T-helper 17 cell (primary cell): ENCODE measurements at places on chromosomes 6 and 20.

DNA sequence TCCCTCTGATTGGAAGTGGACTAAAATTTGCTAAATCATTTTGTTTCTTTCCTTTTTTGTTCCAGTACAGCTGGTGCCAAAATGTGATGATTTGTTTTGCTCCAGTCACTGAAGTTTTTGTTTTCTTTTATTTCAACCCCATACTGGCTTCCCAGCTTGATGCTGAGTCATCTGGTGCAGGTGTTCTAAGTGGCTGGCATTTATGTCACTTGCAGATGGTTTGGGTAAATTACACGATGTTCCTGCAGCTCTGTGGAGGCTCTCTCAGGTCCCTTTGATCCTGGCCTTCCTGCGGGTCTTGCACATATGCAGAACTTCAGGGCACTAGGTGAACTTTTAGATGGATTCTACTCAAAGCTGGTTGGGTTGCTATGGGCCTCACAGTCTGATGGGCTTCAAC lies 577.7 kb downstream of the HAO1 start:
- DNase-seq = no peak

- no peak for DNase-seq
These were observed 271.0 kb downstream of the PACRG start for GRCh38 chr6:162998777-162999176.

DNA sequence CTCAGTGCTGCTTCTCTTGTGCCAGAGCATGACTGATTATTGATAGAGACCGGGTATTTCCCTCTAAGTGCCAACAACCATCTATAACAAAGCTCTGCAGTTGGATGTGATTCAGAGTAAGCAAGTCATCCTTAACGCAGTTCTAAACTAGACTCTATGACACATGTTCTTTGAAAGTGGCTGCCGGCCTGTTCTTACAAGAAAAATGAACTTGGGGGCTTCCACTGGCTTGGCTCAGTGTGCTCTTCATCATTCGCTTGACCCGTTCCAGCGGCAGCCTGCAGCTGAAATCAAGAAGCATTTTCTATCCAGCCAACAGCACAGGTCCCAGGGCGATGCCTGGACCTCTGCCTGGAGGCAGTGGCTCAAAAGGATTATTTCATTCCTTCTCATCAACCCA lies 29.8 kb downstream of the GFOD1 start:
- DNase-seq = no peak

DNA sequence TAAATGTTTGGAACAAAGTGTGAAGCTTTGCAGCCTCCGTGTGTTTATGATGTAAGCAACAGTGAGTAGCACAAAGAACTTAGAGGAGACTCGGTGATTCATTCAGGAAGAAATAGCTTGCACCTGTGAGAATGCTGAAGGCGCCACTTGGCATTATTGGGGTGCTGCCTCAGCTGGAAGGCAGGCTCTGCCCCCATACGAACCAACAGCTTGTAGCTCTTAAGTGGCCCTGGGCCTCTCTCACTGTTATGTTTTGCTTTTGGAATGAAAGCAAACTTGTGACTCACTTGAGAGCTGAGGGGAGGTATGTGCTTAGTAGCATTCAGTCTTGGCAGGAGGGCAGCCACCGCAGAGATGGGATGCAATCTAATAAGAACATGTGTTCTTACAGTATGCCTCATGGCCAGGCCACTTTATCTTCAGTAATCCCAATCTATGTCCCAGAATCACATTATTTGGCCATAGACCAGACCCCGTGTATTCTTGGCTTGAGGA lies 310.7 kb downstream of the EYA4 start:
- no peak for DNase-seq

DNA sequence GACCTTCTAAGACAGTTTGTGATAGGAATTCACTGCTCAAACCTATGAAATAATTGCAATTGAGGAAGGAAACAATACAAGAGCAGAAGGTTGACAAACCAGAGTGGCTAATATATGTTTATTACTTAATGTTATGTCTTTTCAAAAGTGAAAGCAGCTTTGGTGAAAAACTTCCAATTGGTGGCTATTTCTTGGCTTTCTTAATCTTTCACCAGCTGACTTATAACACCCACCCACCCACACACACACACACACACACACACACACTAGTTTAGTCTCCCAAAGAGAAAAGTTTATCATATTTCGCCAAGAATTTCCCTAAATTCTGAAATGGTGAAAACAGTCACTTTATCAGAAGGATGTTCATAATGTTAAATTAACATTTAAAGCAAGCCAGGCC lies 583.5 kb downstream of the EYS start:
- DNase-seq = no peak

- DNase-seq = no peak
These were observed 9.6 kb upstream of the TRIM31 start for GRCh38 chr6:30122515-30122914.

DNA sequence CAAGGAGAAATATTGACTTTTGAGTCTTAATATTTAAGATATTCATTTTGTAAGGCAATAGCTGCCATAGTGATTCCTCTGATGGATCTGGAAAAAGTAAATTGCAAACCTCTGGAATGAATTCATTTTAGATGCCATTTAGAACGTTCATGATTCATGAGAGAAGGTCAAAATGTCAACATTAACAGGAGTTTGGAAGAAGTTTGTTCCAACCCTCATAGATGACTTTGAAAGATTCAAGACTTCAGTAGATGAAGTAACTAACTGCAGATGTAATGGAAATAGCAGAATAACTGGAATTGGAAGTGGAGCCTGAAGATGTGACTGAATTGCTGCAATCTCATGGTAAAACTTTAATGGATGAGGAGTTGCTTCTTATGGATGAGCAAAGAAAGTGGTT lies 100.9 kb upstream of the CCN2 start:
- no peak for DNase-seq

DNA sequence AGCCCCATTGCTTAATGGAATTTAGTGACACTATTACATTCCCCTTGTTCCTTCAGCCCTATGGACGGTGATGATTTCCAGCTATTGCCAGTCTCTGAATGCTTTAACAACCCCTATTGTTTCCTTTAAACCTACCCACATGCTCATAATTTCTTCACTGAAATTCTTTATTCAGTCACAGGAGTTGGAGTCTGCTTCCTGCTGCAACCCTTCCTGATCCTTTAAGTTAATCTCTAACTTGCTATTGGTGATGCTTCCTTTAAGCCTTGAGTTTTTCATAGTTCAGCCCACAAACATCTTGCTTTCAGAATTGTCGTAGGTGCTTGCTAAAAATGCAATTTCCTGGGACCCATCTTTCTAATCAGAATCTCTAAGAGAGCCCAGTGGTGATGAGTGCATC lies 66.3 kb upstream of the TNFAIP3 start:
- no peak for DNase-seq

- no peak for DNase-seq
These were observed 2.7 kb upstream of the C6orf62 start for GRCh38 chr6:24721461-24722215.

DNA sequence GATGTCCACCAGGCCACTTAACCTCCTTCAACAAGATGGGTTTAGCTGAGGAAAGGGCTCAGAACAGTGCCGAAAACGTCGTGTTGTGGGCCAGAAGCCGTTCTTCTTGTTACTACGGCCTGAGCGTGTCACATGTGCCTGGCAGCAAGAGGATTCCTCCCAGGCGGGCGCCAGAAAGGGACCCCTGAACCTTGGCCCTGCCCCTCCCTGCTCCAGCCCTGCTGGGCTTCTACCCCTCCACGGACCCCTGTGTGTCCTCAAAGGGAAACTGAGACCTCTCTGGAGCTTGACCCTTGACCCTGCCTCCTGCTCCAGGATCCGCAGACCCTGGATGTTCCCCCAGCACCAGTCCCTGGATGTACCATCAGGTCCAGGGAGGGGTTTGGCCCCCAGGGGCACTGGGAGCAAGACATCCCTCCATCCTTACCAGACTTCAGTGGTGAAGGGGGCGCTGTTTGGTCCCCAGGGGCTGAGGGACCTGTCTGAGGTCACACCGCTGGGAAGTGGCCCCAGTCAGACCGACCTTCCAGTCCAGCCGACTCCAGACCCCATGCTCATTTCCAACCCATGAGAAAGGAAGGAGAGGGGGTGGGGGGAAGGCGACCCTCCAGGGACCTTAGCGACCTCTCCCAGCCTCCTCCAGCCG lies 10.1 kb downstream of the HRH3 start:
- no peak for DNase-seq

GRCh38 chr6:89254569-89254968 lies 37.4 kb upstream of the GABRR1 start:
- no peak for DNase-seq

DNA sequence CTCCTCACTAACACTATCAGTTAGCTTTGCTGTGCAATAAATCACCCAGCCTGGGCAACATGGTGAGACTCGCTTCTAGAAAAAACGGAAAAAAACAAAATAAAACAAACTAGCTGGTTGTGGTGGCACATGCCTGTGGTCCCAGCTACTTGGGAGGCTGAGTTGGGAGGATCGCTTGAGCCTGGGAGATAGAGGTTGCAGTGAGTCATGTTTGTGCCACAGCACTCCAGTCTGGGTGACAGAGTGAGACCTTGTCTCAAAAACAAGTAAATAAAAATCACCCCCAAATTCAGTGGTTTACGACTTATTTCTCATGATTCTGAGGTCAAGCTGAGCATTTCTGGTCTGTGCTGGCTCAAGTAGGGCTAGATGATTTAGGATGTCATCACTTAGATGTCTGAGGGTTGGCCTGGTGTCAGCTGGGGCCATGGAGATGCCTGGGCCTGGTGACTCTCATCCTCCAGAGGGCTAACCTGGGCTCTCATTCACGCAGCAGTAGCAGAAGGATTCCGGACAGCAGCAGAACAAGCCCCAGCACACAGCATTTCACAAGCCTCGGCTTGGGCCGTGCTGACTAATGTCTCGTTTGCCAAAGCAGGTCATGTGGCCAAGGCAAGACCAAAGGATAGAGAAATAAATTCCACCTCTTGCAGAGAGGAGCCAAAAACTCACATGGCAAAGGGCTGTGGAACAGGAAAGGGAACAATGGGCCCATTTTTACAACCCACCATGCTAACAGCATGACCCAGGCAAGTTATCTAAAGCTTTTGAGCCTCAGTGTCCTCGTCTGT lies 32.5 kb downstream of the MGME1 start:
- DNase-seq = no peak

GRCh38 chr6:108559884-108560462 lies 744 bp upstream of the FOXO3 start:
- peak; percentile 16 for DNase-seq

GRCh38 chr6:34273242-34273805 lies 24.5 kb upstream of the SMIM29 start:
- no peak for DNase-seq

DNA sequence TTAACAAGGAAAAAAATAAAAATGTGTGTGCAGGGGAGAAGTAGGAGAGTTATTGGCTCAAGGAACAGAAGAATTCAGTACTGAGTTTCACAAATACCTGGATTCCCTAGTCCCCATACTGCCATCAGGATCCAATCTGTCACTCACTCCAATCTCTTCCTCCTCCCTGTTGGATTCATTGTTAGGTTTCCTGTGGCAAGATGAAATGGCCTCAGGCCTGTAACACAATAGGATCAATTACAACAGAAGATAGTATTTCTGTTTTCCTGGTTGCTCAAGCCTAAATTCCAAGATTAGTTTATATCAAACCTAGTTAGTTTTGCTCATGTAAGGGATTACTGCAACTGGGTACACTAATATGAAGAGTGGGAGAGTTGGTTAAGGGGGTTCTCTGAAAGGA lies 24.4 kb downstream of the HCRTR2 start:
- DNase-seq = no peak

GRCh38 chr6:116773886-116774285 lies 8.4 kb upstream of the FAM162B start:
- no peak for DNase-seq

- no peak for DNase-seq
These were observed 113.2 kb downstream of the EDN1 start for GRCh38 chr6:12403201-12403826.

GRCh38 chr20:49276161-49276960 lies 1.5 kb downstream of the ZNFX1 start:
- peak; percentile 27 for DNase-seq

- no peak for DNase-seq
These were observed 14.2 kb downstream of the TFAP2B start for GRCh38 chr6:50832912-50833311.

DNA sequence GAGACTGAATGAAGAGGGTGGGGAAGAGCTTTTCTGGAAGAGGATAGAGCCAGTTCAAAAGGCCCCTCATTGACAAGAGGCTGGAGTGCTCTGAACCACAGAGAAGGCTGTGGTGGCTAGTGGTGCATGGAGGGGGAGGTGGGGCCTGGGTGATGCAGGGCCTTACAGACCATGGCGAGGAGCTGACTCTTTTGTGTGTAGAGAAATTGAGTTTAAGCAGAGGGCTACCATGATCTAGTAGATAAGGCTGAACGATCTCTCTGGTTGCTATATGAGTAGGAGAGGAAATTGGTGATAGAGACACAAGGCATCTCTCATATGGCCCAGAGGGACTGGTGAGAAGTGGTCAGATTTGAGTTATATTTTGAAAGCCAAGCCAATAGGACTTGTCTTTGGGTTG lies 137.6 kb downstream of the UST start:
- no peak for DNase-seq

GRCh38 chr20:44089987-44090674 lies 96.9 kb downstream of the JPH2 start:
- DNase-seq = no peak

GRCh38 chr6:84086545-84087429 lies 53.2 kb downstream of the MRAP2 start:
- no peak for DNase-seq

DNA sequence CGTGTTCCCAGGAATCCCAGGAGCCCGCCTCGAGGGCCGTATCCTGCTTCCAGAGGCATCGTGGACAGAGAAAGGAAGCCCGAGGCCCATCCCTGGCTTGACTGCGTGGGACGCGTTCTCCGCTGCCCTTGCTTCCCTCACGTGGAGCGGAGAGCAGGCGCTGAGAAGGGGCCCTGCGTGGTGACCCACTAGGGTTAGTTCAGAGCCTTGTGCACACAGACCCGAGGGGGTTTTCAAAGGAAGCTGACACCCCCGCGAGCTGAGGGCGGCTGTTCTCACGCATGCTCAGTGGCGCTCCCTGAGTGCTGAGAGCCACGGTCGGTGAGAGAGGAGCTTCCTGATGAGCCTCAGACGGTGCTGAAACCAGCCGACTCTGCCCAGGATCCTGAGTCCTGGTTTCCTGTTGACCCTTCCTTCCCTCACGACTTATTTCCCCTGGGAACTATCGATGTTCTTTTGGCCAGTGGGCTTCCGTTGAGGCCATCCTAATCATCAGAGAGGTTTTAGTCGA lies 28.9 kb upstream of the CCR6 start:
- peak; percentile 73 for DNase-seq

- no peak for DNase-seq
These were observed 30.4 kb downstream of the SCAF8 start for GRCh38 chr6:154763650-154764049.

GRCh38 chr20:57391439-57392301 lies 474 bp downstream of the RBM38 start:
- DNase-seq = no peak
